ENCODE measurements at places on chromosomes 1 and 21. TPM values are rescaled to one million over a fixed set of nuclear protein-coding genes. Genes with fewer than 3 reads are reported as not detected.
A peak's percentile ranks its signal among the peaks of the same experiment; 100 is the strongest.

DNA sequence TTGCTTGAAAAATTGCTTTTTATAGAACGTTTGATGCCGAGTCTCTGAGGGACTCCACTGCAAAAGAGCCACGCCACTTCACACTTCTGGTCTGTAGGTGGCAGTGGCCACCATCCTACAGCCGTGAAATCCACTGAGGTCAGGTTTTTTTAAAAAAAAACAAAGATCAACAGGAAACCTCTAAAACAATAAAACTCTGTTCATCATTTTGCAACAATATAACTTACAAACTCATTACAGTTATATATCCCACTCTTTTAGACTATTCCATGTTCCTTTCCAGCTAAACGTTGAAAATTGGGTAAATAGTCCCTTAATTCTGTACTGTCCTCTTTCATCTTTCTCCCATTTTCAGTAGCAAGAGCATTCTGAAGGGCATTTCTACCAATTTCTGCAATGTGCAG, 64.6 kb upstream of the FMN2 start:
- peak; percentile 24 for DNase-seq

- DNase-seq, result peak; percentile 74
These were observed 9.6 kb downstream of the BCAR3 start for GRCh38 chr1:93672069-93672468.

- DNase-seq, result no peak
These were observed 1.5 kb downstream of the SELENOF start for GRCh38 chr1:86912281-86912900.

Gene OR2L3
- not detected for polyA plus RNA-seq
